Non-pigmented ciliary epithelial cell (primary cell): ENCODE measurements at places on chromosomes 6 and 20.
A peak's percentile ranks its signal among the peaks of the same experiment; 100 is the strongest.

- no peak for DNase-seq
These were observed 649.7 kb upstream of the CHD6 start for GRCh38 chr20:42267793-42268384.

DNA sequence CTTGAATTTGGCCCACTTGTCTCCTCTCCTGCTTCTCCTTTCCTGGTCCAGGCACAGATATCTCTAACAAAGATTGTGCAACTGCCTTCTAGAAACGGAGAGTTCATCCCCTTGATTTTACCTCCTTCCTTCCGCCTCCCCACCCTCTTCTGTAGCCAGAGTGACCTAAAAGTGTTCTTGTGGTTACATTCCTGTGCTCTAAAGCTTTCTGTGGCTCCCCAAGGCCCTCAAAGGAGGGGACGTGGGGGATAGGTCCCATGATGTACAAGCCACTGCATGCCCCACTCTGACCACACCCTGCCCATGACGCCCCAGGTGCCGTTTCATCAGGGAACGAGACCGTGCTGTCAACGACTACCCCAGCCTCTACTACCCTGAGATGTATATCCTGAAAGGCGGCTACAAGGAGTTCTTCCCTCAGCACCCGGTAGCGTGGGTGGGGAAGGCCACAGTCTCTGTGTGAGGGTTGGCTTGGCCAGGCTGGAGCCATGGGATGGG is 8.2 kb downstream of the CDC25B start:
- DNase-seq, result no peak

GRCh38 chr6:149924206-149924932 is 1.4 kb upstream of the RAET1G start:
- DNase-seq, result no peak

- DNase-seq, result no peak
These were observed 33.2 kb downstream of the B4GALT5 start for GRCh38 chr20:49680484-49680883.

DNA sequence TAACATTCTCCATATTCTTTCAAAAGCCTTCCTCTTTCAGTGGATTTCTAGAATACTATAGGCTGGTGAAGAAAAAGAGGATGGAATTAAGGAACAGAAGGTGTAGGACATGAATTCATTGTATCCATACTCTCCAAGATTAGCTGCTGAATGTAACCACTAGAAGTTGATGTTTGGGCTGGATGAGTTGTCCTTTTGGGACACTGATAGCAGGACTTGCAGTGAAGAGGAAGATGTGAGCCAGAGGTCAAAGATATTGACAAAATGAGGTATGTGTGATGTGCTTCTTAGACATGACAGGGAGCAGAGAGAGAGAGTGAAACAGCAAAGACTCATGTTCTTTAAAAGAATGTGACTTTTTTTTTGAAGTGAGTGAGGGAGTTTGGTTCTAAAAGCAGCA is 134.3 kb upstream of the MAN1A1 start:
- DNase-seq, result no peak

GRCh38 chr6:39760226-39760952 is 31.8 kb upstream of the DAAM2 start:
- no peak for DNase-seq

- no peak for DNase-seq
These were observed at the start of gene NOL4L for GRCh38 chr20:32585011-32585585. Gene NOL4L, minus strand, starts transcription at chr20:32585333. Its CDS starts 443 bp downstream, at chr20:32584890.

- no peak for DNase-seq
These were observed 684.6 kb downstream of the DOK5 start for GRCh38 chr20:55160037-55160436.

- no peak for DNase-seq
These were observed 19.2 kb downstream of the MRPS18A start for GRCh38 chr6:43668151-43669028.

DNA sequence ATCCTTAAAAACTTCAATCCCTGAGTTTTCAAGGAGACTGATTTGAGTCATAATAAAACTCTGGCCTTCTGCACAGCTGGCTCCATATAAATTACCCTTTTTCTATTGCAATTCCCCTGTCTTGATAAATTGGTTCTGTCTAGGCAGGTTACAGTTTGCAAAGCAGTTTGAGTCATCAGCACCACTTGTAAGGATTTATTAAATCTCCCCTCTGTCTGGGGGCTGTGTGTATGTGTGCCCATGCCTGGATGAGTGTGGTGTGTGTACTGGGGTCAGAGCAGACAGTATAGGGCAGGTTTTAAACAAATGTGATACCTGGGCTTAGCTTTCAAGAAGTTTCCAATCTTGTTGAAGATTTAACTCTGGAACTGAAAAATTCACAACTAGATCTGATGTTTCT is 228.6 kb downstream of the FNDC1 start:
- DNase-seq, result no peak

DNA sequence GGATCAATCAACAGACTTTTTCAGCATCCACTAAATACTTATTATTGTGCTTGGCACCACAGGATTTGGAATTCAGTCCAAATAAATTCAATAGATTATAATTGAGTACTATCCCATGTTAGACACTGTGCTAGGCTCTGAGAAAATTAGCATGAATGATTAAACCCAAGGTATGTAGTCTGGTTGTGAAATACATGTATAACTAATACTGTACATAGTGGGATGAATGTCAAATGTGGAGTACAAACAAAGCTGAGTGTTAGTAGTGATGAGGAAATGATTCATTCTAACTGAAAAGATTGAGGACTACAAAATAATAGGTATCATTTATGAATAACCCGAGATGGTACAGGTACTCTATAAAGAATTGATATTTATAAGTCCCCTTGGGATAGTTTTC is 111.9 kb upstream of the FLRT3 start:
- no peak for DNase-seq

DNA sequence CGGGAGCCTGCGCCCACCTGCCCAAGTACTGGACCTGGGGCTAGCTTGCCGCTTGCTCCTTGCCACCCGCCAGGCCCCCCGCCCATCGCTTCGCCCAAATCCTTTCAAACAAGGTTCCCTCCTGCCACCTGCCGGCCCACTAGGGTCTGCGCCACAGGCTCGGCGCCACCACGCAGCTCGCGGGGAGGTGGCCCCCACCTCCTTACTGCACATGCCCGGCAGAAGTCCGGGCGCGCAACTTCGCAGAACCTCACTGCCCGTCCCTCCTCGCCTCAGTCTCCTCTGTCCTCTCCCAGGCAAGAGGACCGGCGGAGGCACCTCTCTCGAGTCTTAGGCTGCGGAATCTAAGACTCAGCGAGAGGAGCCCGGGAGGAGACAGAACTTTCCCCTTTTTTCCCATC is 11.2 kb downstream of the GNAS-AS1 start:
- no peak for DNase-seq

DNA sequence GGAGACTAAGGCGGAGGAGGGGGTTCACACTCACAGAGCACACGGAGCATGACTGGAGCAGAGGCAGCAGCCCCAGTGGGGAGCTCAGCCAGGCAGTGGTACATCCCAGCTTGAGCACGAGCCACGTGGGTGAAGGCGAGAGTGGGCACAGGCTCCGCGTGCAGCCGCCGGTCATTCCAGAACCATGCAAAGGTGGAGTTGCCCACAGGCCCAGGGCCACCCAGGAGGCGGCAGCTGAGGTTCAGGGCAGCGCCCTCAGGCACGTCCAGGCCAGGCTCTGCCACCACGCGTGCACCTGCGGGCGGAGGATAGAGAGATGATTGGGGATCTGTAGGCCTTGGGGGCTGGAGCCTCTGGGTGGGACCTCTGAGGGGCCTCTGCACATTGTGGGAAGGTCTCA is 9.5 kb upstream of the ADAM33 start:
- DNase-seq, result no peak

DNA sequence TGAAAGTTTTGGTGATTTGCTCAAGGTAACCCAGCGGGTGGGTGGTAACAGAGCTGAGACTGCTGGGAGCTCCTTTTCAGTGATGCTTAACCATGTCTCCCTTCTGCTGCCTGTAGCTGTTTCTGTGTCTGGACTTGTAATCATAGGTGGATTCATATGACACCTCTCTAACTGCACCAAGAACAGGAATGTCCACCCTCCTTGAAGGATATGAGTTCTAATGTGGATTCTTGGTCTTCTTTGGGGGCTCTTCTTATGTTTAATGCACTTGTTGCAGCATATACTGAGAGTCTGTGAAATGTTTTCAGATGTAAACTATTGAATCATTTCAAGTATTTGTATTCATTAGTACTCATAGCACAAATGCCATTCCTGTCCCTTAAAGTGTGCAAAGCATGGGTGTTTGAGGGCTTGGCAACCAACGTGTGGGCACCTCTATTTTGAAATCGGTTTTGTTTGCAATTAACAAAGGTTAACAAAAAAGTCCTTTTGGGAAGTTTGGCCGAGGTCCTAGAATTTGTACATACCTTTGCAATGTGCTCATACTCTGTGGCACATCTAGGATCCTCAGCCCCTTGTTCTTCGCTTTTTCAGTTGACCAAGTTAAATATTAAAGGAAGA is 138.0 kb downstream of the SOX4 start:
- no peak for DNase-seq

GRCh38 chr6:140178935-140179334 is 804.5 kb upstream of the CITED2 start:
- no peak for DNase-seq

GRCh38 chr20:52056203-52057062 is 135.1 kb downstream of the ZFP64 start:
- DNase-seq, result peak; percentile 74

DNA sequence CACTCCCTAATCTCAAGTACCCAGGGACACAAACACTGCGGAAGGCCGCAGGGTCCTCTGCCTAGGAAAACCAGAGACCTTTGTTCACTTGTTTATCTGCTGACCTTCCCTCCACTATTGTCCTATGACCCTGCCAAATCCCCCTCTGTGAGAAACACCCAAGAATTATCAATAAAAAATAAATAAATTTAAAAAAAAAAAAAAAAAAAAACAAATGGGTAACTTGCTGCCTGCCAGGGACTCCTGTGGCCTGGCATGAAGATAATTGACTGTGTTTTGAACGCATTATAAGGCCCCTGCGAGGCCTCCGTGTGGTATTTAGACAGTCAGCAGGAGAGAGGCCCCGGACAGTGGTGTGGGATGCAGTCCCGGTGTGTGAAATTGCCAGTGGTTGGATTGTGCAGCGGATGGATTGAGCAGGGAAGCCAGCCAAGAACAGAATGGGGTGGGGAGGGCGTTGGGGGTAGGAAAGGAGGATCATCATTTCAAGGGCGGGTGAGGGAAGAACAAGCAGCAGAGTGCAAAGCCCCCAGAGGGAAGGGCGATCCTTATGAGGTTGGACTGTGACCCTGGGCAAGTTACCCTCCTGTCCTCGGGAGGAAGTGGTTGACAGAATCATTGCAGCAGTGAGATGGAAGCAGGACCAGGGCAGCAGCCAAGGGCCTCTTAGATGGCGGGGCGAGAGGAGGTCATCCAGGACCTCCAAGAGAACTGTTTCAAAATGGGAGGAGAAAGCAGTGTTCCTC is 43.3 kb downstream of the PPARD start:
- DNase-seq, result no peak

- no peak for DNase-seq
These were observed 3.0 kb downstream of the LST1 start for GRCh38 chr6:31588871-31589650.

- no peak for DNase-seq
These were observed 148.5 kb downstream of the MRPL14 start for GRCh38 chr6:43978473-43979346.

DNA sequence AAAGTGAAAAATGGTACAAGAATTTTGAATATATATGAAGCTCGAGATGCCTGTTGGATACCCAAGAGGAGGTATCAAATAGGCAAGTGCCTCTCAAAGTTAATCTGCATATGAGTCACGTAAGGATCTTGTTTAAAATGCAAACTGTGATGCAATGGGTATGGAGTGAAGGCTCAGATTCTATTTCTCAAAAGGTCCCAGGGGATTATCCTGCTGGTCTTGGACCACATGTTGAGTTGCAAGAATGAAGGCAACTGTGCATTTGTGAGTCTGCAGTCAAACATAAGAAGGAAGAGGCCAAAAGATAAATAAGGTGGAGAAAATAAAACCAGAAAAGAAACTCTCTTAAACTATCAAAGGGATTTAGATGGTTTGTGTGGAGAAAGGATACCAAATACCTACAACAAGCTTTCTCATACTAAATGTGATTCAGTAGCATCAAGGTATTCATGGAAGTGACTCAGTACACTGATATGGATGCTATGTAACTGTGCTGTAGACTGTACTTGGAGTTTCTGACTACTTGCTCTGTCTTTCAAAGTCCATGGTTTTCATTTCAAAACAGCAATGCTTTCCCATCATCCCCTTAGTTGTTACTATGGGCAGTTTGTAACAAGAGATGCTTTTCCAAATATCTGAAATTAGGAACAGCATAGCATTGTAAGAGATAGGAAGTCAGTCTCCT is 106.3 kb downstream of the GFRAL start:
- DNase-seq, result no peak

DNA sequence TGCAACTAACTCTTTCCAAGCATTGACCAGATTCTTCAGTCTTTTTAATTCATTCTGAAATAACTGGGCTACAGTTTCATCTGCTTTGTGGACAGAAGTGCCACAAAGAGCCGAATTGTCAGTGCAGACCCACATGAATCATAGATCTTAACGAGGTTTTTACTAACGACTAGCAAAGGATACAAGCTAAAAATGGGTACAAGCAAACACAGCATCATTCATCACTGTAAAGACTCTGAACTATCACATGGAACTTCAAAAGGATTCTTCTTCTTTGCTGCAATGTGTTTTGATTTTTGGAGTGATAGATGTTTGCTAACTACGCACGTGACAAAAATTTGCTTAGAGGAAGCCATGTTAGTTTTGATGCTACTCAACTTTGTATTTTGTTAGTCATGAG is 227.1 kb downstream of the ESR1 start:
- DNase-seq, result no peak

- DNase-seq, result no peak
These were observed 149.0 kb upstream of the FUT9 start for GRCh38 chr6:95866732-95867131.

- DNase-seq, result no peak
These were observed 2.7 kb upstream of the PLCB4 start for GRCh38 chr20:9066191-9066590.

DNA sequence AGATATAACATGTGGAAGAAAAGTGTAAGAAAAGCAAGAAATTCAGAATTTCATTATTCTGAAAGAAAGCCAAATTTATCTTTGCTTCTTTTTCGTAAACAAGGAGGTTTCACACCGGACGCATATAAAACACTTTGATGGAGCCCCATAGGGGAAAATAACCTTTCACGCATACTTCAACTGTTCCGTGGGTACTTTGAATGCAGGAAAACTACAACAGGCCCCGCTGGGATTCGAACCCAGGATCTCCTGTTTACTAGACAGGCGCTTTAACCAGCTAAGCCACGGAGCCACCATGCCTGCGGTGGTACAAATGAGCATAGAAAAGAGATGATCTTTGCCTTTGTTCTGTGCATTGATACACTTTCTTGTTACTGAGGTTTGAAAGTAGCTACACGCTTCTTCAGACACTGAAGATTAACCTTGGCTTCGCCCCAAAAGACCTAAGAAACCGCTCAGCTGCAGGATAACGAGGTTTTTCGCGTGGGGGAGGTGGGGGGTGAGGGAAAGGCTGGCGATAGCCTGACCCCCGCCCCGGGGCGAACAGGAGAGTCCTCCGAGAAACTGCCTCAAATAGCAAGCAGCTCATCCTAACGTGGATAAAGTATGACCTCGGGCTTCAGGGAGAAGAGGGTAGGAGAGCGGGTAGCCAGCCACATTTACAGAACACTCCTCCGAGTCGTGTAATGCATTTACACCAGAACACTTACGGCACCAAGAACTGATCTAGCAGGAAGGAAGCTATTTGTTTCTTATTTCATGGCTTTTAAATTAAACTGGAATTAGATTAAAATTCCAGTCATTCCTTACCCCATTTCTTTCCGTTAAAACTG is 5.3 kb upstream of the HMGN4 start:
- no peak for DNase-seq
